ENCODE measurements at places on chromosomes 1 and 21. TPM values are rescaled to one million over a fixed set of nuclear protein-coding genes. Genes with fewer than 3 reads are reported as not detected.
A peak's percentile ranks its signal among the peaks of the same experiment; 100 is the strongest.

- peak; percentile 54 for DNase-seq
Measured at GRCh38 chr1:16064536-16065268, 8.7 kb downstream of the FAM131C start.

DNA sequence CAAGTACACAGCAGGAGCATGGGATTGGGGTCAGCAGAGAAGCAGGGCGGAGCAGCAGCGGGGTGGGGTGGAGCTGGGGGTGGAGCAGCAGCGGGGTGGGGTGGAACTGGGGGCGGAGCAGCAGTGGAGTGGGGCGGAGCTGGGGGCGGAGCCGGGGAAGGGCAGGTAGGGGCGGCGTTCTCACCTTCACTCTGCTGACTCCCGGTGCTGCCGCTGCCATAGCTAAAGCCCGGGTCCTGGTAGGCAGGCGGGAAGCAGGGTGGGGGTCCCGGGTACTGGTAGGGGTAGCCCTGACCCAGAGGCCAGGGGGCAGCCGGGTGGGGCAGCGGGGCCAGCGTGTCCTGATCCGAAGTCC lies 6.7 kb downstream of the TAS1R3 start:
- DNase-seq: no peak

DNA sequence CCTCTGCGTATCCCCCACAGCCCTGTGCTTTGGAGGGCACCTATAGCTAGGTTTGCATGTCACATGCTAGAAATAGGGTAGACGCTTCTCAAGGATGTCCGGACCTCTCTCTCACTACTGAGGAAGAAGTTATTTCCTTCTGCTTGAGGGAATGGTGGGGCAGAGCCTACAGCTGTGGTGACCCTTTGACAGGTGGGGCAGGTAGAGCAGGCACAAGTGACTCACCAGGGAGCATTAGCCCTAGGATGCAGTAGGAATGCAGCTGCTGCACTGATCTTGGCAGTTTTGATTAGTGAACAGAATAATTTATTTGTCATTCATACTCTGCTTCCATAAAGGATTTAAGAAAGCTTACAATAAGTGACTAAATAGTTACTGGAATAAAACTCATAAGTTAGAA lies 129.6 kb upstream of the HOOK1 start:
- no peak for DNase-seq

DNA sequence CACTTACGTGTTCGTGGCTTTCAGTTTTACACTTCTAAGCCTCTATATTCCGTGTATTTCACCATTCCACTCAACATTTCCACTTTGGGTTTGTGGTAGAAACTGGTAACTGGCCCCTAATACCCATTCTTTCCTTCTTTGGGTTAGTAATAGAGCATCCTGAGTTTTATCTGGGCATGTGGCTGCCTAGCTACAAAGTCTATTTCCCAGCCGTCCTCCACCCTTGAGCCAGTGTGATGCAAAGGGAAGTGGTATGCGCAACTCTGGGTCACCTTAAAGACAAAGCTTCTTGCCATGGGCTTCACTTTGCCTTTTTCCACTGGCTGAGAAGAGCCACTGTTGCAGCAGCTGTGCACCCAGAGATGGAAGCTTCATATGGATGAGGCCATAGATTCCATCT lies 73.9 kb downstream of the LAMC2 start:
- no peak for DNase-seq

GRCh38 chr1:201220388-201220715 lies 29.7 kb downstream of the IGFN1 start:
- DNase-seq: no peak

GRCh38 chr1:66750577-66750976 lies 1.7 kb upstream of the DYNLT5 start:
- no peak for DNase-seq

DNA sequence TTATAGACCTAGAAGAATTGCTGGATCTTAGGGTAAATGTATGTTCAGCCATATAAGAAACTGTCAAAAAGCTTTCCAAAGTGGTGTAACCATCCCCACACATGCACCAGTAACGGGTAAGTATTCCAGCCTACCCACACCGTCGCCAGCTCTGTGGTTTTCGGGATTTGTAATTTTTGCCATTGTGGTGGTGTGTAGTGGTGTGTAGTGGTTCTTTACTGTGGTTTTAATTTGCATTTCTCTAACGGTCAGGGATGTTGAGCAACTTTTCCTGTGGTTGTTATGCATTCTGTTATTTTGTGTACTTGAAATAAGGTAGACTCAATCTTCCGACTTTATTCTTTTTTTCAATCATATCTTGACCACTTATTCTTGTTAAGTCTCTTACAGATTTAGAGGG lies 342.4 kb upstream of the AJAP1 start:
- DNase-seq: no peak

DNA sequence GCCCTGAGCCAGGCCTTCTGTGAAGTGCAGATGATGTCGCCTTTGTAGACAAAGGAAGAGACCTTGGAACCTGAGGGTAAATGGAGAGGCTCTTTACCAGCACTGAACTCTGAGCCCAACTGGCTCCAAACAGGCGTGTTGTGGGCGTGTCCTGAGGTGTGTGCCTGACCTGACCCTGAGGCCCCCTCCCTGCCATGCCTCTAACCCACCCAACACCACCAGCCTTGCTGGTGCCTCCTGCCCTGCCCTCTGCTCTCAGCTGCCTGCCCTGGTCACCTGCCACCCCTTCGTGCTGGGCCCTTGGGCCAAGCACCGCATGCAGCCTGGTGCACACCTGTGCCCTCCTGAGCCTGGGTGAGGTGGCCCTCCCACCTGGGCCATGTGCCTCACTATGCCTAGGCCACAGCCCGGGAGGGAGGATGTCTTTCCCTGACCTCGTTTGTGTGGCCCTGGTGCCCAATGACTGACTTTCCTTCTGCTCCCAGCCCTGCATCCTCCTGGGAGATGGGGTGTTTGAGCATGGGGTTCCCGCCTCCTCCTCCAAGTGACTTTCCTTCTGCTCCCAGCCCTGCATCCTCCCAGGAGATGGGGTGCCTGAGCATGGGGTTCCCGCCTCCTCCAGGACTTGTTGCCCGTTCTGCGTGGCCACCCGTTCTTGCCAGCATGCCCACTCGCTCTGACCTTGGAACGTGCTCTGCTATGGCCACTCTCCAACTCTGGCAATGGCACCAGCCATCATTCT lies 157.0 kb downstream of the PCBP3 start:
- no peak for DNase-seq

DNA sequence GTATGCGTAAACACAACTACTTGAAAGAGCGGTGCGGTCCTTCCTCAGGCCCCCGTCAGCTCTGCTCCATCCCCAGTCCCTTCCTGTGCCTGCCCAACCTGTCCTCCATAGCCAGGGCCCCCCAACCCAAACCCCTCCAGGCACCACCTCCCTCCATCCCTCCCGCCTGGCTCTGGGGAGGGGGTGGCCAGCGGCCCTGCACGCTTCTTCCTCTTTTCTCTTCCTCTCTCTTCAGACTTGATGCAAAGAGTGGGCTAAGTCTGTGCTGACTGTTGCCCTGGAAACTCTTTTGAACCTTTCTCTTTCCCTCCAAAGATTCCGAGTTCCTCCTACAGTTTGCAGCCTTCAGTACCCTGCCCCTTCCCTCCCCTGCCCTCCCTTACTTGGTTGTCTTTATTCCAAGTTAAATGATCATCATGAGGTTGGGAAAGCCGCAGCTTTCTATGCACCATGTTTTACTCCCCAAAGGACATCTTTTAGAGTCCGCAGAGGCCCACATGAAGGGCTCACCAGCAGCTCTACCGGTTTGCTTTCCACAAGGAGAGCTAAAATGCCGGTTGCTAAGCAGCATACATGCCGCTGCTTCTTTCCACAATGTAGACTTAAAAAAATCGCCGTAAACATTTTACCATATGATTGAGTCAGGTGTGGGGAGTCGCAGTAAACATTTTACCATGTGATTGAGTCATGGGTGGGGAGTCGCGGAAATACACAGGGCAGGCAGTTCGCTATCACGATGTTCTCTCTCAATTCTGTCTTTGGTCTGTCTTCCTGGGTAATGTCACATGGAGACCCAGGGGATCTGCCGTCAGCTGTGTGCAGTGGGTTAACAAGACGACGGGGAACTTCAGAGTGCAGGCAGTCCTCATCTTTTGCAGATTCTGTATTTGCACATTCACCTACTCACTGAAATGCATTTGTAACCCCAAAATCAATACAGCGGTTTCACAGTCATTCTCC lies 525.3 kb downstream of the KIF26B start:
- DNase-seq: no peak

- no peak for DNase-seq
Measured at GRCh38 chr1:213997038-213997771, 9.4 kb downstream of the PROX1 start.

DNA sequence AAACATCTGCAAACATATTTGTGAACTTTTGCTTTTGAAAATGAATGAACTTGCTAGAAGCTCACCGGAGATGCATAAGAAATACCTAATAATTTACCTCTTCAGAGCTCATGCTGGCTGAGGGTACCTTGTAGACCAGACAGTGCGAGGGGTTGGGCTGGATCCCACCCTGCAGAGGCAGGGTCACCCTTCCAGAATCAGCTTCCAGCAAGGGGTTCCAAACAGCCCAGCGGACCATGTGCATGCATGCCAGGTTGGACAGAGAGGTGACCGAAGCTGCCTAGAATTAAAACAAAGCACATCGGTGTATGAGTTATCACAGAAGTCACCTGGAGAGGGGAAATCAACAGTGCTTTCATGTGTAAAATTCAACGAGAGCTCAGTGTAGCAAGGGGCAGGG lies 59.2 kb downstream of the NPHP4 start:
- no peak for DNase-seq

DNA sequence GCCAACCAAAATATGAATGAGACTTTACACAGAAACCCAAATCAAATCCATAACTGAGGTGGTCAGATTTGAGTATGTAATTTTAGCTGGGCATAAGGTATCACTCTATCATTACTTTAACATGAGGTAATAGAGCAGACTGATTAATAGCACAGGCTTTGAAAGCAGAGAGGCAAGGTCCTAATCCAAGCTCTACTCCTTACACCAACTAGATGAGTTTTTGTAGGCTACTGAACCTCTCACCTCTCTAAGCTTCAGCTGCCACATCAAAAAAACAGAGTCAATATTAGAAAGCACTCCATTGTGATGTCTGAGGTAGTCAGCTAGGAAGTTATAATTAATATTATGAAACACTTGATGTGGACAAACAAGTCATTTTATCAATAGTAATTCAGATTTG lies 63.7 kb downstream of the ARID4B start:
- no peak for DNase-seq

DNA sequence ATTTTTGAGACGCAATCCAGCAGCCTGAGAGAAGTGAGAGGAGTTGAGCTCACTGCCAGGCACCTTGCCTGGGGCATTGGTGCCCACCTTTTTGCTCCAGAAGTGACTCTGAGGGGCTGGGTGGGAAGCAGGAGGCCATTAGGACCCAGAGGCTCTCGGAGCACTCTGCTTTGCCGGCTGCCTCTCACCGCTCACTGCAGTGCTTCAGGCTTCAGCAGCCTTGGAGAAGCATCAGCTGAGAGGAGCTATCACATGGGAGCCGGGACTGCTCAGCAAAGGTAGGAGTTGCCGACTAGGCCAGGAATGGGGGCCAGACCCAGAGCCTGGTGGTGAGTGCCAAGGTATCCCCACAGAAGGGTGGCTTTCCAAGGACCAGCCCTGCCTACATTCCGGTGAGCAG lies at the start of gene GPR61:
Gene GPR61, plus strand, starts transcription at position 197 of the 400 bp plus-strand sequence. CDS start 3,151 bp downstream, outside the sequence.
- DNase-seq: no peak

- no peak for DNase-seq
Measured at GRCh38 chr1:58246549-58246948, 300.0 kb downstream of the OMA1 start.

DNA sequence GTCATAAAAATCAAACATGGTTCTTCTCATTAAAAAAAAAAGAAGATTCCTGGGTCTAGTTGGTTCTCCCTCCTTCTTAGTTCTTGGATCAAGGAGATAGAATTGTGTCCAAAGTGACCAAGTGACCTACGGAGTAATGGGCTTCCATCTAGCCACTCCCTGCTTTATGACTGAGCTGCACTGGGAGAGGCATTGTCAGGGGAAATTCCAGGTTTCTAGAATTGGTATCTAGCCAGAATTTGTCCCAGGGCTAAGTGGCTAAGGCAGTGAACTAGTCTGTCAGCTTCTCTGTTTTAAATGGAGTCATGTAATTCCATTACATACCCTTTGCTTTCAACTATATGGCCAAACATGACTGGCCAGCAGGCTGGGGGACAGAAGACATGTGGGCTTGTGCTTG lies 40.1 kb upstream of the ERG start:
- no peak for DNase-seq

DNA sequence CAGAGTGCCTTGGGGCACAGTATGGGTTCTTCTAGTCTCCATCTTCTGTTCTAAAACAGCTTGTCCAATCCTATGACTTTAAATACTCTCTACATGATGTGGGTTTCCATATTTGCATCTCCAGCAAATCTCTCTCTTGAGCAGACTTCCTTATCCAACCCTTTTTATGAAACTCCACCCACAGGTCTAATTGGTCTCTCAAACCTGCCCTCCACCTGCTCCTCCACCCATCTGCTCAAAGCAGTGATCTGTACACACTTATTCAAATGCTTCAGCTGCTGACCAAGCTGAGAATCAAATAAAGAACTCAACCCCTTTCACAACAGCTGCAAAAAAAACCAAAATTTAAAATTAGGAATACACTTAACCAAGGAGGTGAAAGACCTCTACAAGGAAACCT lies 11.5 kb downstream of the MCOLN2 start:
- DNase-seq: no peak

GRCh38 chr21:46518983-46519583 lies 60.4 kb downstream of the DIP2A start:
- DNase-seq: no peak

DNA sequence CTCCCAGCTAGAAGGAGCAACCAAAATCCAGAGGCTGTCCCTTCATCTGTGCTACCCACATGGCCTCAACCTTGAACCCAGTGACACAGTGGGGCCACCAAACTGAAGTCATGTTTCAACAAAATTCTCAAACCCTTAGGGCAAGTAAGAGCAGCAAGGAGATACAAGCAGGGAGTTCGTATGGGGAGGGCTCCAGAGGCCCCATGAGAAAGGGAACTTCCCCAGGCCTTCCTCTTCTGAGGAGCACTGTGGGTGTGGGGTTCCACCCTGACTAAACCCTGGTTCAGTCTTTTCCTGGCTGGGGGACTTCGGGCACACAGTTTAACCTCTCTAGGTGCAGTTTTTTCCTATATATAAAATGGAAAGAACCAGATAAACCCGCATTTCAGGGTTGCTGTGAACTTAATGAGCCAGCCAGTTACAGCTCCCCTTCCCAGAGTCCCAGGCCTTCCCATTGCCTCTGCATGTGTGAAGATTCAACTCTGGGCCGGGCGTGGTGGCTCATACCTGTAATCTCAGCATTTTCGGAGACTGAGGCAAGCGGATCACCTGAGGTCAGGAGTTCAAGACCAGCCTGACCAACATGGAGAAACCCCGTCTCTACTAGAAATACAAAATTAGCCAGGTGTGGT lies 8.0 kb upstream of the THEMIS2 start:
- no peak for DNase-seq

- DNase-seq: no peak
Measured at GRCh38 chr1:95118710-95119109, 1.6 kb downstream of the TLCD4 start.

- no peak for DNase-seq
Measured at GRCh38 chr1:239112101-239112935, 274.1 kb upstream of the CHRM3 start.

- DNase-seq: no peak
Measured at GRCh38 chr1:233299450-233299849, 3.9 kb upstream of the PCNX2 start.

Gene OR2T11
- total RNA-seq: 0.26 TPM

Gene KLHDC9
- 22.7 TPM for total RNA-seq

Gene SELENOF
- 67.6 TPM for total RNA-seq

Gene DSCAM
- total RNA-seq: 0.26 TPM

Gene RNF187
- total RNA-seq: 20.0 TPM
